Right forelimb (tissue), 1 donor: ENCODE measurements at places on chromosomes 6 and 20.

DNA sequence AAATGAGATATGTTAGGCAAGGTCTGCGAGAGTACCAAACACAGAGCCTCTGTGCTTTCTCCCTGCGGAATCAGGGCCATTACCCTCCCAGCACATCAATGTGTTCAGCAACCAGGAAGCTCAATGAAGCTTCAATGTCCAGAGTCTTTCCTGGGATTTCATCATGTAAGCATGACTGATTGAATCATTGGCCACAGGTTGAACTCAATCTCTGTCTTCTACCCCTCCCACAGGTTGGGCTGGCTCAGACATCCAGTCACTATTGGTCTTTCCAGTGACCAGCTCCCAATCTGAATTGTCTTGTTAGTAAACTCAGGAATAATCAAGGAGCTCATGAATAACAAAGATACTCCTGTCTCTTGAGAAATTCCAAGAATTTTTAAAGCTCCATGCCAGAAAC lies 2.7 kb upstream of the DTD1 start:
- DNase-seq, result no peak

DNA sequence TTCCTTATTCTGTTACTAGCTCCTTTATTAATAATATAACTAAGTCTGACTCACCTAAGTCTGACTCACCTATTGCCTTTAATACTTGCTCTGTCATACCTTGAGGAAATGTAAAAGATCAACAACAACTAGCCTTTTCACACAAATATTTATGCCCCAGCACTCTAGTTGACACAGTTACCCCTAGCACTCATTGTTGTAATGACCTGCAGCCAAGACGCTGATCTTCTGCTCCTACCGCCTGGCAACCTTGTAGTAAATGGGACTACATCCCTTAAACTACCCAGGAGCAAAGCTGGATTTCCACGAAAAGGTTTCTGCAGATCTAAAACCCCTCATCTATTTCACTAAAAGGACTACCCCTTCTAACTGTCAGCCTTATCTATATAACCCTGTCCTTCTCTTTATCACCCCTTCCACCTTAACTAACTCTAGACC lies 90.0 kb downstream of the PLG start:
- DNase-seq, result no peak

DNA sequence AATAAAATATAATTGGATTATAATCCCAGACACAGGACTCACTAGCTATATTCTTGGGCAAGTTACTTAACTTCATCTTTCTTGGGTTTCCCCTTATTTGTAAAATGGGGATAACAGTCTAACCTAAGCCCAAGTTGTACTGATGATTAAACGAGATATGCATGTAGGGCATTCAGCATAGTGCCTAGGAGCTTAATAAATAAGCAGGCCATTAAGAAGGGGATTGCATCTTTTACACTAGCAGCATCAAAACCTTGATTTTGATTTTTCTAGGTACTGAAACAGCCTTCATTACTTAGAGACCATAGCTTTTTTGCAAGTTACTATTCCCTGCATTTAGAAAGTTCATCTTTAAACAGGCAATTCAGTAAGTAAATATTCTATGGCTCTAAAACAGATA lies 2.2 kb upstream of the QKI start:
- no peak for DNase-seq

GRCh38 chr6:165568326-165568725 lies 94.7 kb downstream of the PDE10A start:
- DNase-seq, result no peak

DNA sequence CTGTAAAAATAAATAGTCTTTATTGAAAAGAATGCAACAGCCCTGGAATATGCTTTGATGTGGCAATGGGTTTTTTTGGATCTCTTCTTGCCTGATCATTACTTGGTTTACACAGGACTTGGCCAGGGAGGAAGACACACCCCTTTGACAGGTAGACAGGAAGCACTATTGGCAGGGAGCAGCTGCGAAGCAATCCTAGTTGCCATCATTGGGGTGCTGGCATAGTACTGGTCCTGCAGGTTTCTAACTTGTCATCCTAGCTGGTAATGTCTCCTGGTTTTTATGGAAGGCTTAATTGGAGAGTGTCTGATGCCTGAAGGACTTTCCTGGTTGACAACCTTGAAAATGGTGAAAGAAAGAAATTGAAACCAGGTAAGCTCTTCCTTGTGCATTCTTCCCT lies 71.2 kb upstream of the CCN6 start:
- no peak for DNase-seq

GRCh38 chr20:49892260-49892659 lies 23.1 kb downstream of the SPATA2 start:
- DNase-seq, result no peak

DNA sequence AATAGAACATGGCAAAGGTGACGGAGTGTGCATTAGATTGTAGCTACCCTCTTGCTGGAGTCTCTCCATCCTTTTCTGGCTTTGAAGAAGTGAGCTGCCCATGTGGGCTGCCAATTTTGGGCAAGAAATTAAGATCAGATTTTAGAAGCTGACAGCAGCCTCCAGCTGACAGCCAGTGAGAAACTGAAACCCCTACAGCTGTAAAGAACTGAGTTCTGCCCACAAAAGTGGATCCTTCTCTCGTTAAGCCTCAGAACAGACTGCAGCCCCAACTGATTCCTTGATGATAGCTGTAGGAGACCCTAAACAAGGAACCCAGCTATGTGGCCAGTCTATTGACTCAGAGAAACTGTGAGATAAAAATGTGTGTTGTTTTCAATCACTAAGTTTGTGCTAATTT lies 134.1 kb downstream of the CD109 start:
- no peak for DNase-seq

DNA sequence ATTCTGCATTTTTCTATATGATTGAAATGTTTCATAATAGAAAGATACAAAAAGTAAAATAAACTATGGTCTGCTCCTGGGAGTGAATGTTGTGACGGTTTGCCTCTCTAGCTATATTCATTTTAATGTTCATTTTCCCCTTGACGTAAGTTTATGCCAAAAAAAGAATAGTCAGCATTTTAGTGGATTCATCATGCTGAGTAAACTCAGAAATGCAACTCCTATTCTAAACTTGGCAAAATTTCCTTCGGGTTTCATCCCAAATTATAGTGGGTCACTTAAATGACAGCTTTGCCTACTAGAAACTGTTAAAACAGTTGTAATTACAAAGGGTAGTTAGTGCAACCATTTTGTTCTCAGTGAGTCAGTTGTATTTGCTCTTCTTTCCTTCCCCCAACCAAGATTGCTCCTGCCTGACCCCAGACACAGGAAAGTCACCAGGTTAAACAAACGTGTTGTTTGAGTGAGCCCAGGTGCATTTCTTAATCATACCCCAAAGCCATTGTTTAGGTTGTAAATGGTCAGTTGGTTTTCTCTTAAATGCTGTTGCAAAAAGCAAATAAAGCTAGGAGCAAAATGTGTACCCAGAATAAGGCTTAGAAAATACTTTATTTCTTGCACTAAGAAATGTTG lies 482.3 kb upstream of the SOX4 start:
- DNase-seq, result no peak

DNA sequence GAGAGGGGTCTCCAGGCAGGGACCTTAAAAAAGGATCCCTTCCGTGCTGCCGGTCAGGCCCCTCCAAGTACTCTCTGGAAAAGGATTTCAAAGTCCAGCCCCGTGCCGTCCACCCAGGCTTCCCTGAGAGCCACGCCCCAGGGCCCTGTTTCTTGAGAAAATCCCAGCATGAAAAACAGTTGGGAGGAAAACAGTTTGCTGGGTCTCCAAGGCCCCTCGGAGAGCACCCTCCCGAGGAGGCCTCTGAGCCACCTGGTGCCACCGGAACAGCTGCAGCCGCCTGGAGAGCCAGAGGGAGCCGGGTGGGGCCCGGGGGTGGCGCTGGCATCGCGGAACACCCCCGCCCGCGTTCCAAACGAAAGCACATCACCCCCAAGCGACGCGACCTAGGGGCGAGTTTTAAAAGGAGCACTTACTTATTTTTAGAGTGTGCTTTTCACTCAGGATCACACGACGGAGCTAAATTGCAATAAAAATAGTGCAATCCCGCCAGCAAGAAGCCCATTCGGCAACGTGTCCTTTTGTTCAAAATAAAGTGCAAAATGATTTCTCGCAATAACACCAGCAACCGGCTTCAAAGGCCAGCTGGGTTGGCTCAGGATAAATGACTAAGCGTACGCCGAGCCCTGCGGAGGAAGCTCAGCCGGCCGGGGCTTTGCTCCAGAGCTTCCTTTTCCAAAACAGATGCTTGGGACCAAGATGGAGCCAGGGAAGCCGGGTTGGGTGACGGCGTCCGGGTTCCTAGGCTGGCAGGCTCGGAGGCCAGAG lies 64.2 kb downstream of the YTHDF1 start:
- peak; percentile 48 for DNase-seq

GRCh38 chr20:11057624-11058023 lies 383.8 kb upstream of the JAG1 start:
- DNase-seq, result no peak

DNA sequence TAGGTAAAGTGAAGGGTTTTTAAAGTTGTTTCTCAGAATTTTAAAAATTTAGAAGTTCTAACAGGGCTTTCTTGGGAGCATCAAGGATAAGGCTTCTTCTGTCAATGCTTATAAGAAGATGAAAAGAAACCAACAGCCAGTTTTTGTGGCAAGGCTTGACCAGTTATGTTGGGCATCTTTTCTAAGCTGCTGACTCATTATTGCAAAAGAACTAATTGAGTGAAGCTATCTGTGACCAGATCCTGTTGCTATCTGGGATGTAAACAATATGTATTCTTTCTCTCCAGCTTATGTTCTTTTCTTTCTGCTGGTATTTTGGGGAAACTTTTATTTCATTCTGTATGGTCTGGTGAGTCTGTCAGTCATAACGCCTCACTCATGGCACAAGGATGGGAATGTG lies 643.8 kb downstream of the HDGFL1 start:
- DNase-seq, result no peak
